ENCODE measurements at places on chromosomes 2 and 18. TPM values are rescaled to one million over a fixed set of nuclear protein-coding genes. Genes with fewer than 3 reads are reported as not detected.

Gene SCN9A
- 10.3 TPM for total RNA-seq

Gene ABCG5
- not detected for total RNA-seq

Gene PARD3B
- 22.2 TPM for total RNA-seq

Gene CIB4
- total RNA-seq = not detected

Gene CFC1
- total RNA-seq = not detected

Gene HNMT
- 67.5 TPM for total RNA-seq

Gene CRACDL
- total RNA-seq = 17.8 TPM

Gene FSHR
- not detected for total RNA-seq

Gene NDUFV2
- total RNA-seq = 118 TPM

Gene NEU2
- total RNA-seq = not detected

Gene KLHL14
- total RNA-seq = not detected

Gene SERPINB3
- total RNA-seq = not detected

Gene STARD6
- not detected for total RNA-seq

Gene MROH2A
- not detected for total RNA-seq

Gene SERPINB10
- not detected for total RNA-seq

Gene STAT1
- 80.5 TPM for total RNA-seq

Gene SERPINB2
- 0.49 TPM for total RNA-seq

Gene SCG2
- 0.22 TPM for total RNA-seq

Gene AQP12B
- not detected for total RNA-seq

Measured in upper lobe of left lung (tissue), 6 donors.